ENCODE measurements at places on chromosomes 16 and 17.

GRCh38 chr17:40646791-40647623, 611 bp downstream of the SMARCE1 start:
- DNase-seq, result no peak

GRCh38 chr17:74334393-74335039, 8.5 kb downstream of the KIF19 start:
- no peak for DNase-seq

- DNase-seq, result no peak
These were observed 411.7 kb downstream of the HS3ST3B1 start for GRCh38 chr17:14712611-14713021.

GRCh38 chr17:72382971-72383722, 262.3 kb downstream of the SOX9 start:
- no peak for DNase-seq

GRCh38 chr16:10729104-10730048, 14.3 kb upstream of the NUBP1 start:
- no peak for DNase-seq

DNA sequence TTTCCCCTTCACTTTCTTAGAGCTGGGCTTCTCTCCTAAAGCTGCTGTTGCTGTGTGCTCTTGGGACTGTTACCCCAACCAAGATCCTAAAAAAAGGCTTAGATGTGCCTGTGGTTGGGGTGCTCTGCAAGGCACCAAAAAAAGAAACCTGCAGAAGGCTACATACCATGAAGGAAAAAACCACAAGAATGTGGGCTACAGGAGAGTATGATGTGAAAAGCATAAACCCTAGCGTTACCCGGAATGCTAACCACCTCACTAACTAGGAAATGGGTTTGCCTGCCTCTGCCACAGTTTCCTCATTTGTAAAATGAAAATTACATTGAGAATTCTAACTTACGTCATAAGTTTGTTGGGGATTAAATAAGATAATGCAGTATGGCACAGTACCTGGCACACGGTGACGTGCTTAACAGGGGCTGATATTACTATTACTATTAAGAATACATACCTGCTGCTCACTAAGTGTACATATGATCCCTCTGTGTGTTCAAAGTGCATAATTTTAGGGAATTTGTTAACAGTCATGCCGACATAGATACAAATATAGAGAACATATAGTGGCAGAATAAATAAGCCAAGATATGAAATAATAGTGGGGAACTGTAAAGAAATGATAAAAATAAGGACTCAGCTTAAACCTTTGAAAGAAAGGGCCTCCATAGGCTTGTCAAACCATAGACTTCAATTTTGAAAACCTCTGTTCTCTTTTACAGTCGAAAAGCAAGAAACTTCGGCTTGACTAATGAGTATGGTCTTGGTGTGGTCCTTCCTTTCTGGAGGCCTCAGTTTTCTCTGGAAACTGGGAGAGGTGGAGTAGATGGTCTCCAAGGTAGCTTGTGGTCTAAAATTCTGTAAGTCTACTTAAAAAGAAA, 177.8 kb upstream of the TBX2 start:
- DNase-seq, result no peak

DNA sequence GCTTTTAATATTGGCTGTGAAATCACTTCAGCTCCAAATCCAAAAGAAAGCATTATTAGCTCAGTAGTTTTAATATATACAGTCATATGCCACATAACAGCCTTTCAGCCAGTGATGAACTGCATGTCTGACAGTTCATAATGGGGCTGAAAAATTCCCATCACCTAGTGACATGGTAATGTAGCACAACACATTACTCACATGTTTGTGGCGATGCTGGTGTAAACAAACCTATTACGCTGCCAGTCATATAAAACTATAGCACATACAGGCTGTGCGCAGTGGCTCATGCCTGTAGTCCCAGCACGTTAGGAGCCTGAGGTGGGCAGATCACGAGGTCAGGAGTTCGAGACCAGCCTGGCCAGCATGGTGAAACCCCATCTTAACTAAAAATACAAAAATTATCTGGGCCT, 92.2 kb downstream of the TUBD1 start:
- no peak for DNase-seq

- no peak for DNase-seq
These were observed 34.0 kb downstream of the RHBDL3 start for GRCh38 chr17:32299580-32300164.

- peak; percentile 64 for DNase-seq
These were observed 43.2 kb downstream of the C16orf82 start for GRCh38 chr16:27109666-27110523.

All from stimulated activated CD8-positive, alpha-beta memory T cell treated with anti-CD3 and anti-CD28 coated beads, Interleukin-7, amount 100 ng/mL, for 1 hour (primary cell).